ENCODE measurements at places on chromosomes 5 and 9.

- DNase-seq: no peak
Observed at GRCh38 chr5:140145818-140146522, 20.2 kb downstream of the IGIP start.

GRCh38 chr9:98790134-98790841 is 6.1 kb downstream of the ANKS6 start:
- no peak for DNase-seq

- no peak for DNase-seq
Observed at GRCh38 chr9:77014597-77015263, 4.7 kb upstream of the FOXB2 start.

- no peak for DNase-seq
Observed at GRCh38 chr9:26471261-26471660, 421.3 kb downstream of the CAAP1 start.

DNA sequence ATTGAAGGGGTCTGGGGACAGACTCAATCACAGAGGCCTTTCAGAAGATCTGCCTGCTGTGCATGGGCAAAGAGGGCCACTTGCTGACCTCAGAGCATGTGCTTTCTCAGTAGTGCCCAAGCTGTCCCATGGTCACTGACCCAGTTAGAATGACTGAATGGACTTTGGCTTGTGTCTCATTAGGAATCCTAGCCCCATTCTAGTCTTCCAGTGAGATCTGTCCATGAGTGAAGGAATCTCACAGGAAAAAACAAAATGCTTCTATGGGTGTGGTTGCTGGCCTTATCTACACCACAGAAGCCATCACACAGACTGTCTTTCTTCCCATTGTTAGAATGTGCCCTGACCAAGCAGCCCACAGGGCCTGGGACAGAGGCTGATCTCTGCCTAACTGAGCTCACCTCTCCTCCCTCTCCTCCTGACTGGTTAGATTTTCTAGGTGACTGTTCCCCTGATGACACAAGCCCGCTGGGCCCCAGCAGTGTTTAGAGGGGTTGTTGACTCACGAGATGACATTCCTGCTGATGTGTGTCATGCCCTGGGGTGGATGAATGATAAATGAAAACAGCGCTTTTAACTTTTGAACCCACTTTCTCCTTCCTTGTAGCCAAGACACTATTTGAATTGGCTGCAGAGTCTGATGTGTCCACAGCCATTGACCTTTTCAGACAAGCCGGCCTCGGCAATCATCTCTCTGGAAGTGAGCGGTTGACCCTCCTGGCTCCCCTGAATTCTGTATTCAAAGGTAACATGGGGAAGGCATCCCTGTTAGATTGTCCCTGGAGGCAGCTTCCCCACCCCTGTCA is 24.8 kb downstream of the TGFBI start:
- peak; percentile 84 for DNase-seq

DNA sequence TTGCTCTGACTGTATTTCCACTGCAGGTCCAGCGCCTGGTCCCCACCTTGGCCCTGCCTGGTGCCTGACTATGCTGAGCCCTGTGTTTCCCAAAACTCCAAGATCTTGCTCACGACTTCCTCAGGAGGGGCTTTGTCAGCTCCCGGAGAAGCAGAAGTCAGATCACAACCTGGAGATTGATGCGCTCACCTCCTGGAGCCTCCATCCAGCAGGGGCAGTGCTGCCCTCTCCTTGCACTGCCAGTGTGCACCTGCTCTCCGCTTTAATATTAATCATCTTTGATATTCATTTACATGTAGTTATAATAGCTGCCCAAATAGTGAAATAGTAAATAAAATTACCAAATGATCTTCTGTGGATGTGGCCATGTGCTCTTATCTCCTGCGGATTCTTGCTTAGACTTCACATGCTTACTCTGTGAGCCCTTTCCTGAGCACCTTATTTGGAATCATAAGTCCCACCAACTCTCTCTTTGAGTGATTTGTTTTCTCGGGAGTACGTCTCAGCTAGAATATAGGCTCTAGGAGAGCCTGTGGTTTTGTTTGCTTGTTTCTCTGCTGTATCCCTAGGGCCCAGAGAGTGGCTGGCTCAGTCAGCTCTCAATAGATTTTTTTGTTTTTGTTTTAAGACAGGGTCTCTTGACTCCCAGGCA is 17.4 kb downstream of the MAML1 start:
- no peak for DNase-seq

DNA sequence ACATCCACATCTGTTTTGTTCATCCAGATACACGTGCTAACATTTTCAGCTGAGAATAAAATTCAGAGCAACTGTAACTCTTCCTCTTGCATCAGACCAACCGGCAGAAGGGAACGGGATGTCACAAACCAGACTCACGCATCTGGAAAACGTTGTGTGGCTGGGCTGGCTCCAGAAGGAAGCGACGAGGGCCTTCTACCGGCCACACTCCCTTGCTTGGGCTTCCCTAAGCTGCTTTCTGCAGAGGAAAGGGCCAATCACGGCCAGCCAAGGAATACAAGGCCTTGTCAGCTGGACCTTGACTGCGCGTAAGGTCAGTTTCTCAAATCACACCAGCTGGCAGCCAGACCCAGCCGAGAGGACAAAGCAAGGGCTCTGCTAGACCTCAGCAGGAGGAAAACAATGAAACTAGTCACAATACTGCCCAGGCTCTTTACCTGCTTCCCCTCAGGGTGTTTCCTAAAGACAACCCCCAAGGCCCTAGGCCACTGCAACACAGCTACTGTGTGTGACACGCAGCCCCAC is 106.1 kb downstream of the THBS4 start:
- DNase-seq: peak; percentile 78

GRCh38 chr5:123371575-123372179 is 51.5 kb downstream of the CEP120 start:
- no peak for DNase-seq

DNA sequence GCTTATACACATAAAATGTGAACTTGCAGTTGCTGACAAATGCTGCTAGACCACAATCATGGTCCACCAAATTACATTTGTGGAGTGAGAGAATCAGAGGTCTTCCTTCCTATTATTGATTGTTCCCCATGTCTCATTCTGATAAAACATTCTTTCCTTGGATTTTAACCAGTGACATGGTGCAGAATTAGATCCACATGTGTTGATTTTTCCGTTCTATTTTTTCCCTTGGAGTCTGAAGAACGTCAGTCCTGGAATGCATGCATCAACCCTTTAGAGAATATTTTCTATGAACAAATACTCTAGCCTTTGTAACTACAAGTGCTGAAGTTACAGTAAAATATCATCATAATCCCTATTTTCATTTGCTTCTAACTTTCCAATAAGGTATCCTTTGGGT is 170.7 kb upstream of the SPRY4 start:
- DNase-seq: no peak

DNA sequence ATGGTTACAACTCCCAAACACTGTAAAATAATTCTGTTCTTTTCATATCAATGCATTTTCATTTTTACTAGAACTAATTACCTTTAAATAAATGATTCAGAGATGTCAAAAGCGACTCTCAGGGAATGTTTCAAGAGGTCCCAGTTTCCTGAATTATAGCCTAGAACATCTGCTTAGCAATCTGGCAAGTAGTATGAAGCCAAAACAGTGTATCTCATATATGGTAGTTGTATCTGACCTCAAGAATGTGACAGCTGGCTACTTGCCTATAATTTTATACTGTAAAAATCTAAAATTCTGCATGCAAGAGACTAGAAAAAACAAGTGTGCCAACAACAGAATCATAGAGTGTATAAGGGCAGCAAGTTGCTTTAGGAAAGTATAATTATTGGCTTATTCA is 187.7 kb upstream of the POU5F2 start:
- no peak for DNase-seq

GRCh38 chr5:108798513-108799265 is 51.0 kb downstream of the FER start:
- no peak for DNase-seq

GRCh38 chr5:72465601-72466563 is 41.3 kb downstream of the ZNF366 start:
- no peak for DNase-seq

GRCh38 chr9:126354887-126355770 is 28.5 kb downstream of the MVB12B start:
- DNase-seq: no peak

GRCh38 chr5:124519396-124519795 is 227.0 kb downstream of the ZNF608 start:
- DNase-seq: peak; percentile 21

GRCh38 chr9:2466703-2467102 is 154.9 kb upstream of the VLDLR start:
- DNase-seq: no peak

DNA sequence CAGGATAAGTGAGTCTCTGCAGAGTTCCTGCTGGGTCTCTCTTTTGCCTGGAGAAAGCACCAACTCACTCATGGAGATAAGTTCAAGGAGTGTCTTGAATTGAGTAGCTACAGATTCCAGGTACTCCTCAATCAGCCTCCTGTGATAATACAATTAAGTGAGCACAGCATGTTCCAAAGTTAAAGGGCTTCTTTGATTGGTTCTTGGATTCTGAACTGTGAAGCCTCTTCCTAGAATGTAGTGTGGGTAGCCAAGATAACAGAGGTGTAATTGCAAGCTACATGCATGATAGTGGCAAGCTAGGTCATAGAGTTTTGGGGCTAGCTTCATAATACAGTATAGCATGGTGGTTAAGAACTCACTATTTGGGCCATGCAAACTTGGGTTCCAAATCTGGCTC is 23.2 kb upstream of the CARNMT1 start:
- DNase-seq: no peak

DNA sequence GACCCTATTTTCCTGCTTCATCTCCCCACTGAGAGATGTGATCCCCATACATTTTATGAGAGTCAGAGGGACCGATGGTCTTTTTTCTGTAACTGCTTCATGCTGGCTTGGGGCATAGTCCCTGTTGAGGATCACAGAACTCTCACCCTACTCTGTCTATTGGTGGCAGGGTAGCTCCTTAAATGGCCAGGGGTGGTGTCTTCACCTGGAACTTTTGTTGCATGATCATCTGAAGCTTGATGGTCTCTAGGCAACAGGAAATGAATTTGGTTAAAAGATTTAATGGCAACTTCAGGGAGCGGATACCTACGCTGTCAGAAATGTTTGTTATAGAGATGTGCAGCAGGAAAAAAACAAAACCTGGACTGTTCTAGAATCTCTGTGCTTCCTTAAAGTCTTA is 87.0 kb upstream of the GLIS3 start:
- DNase-seq: no peak

- no peak for DNase-seq
Observed at GRCh38 chr5:137336161-137336560, 163.0 kb downstream of the SPOCK1 start.

- DNase-seq: no peak
Observed at GRCh38 chr9:94554439-94555331, at the start of gene PCAT7. TSS of gene PCAT7 (plus strand) at chr9:94555083.

DNA sequence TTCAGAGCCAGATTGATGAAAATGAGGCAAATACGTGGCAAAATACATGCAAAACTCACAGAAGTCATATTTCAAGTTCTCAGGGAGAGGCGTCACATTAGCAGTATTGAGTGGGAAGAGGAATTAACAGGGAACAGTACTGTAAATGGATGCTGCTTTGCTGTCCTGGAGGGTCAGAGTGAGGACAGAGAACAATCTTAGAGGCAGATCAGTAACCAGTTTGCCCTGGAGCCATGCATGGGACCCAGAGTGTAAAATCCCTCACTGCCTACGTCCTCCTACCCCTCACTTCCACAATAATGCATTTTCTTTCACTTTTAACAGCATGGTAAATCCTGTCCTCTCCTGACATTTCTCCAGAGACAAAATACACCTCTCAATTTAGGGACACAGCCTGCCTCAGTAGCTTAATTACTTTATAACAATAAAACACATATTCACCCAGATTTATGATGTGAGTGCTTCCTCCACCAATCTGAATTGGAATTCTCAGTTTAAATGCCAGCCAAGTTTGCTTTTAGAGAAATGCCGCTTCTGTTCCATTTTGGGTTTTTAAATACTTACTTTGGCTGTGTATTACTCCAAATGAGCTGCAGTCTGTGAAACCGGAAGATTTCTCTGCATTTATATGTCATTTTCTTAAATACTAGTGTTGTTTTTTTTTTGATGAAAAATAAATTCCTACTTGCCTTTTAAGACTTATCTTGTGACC is 70.0 kb downstream of the LMNB1 start:
- DNase-seq: no peak

GRCh38 chr5:90996089-90996488 is 387.0 kb downstream of the ARRDC3 start:
- DNase-seq: no peak

DNA sequence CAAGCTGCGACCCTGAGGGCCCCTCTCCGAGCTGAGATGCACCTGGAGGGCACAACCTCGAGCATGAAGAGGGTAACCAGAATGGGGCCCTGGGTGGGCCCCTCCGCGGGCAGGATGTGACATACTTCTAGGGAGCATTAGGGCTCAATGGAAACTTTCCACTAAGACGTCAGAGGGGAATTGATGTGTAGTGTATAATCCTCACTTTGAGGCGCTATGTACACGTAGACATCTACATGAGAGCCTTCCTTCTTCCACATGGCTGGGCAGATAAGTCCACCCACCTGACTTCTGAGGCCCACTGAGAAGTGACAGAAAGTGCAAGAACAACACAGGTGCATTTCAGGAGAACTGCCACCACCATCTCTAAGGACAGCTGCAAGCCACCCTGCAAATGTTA is 61.0 kb downstream of the DAP start:
- no peak for DNase-seq

DNA sequence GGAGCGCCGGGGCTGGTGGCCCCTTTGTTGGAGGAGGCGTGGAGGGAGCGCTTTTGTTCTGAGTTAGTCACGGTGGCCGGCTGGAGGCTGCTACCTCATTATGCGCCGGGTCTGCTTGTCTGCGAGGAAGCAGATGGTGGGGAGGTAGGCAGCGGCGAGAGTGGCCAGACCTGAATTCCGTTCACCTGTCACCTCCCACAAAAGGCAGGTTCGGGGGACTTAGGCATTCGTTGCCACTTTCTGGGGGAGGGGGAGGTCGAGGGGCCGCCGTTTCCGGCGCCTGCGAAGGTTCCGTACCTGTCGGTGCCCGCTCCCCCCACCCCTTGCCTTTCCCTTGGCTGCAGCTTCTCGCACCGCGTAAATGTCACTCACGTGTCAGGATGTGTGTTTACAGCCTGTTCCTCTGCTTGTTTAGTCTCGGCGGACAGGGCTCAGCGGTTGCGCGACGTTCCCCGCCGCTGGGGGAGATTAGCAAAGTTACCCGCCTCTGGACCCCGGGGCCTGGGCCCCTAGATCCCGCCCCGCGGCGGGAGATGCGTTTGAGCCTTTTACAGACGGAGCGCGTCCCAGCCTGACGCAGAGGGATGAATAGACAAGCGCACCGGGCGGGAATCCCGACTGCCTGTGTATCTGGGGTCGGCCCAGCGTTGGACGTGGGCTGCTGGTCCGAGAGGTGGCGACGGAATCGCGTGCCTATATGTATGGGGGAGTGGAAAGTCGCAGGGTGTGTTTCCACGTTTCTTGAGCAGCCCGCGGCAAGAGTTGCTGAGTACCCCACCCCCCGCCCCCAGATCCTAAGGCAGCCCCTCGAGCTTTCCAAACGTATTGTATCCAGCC is 2.7 kb upstream of the LHX2 start:
- no peak for DNase-seq

- no peak for DNase-seq
Observed at GRCh38 chr5:10579536-10580521, 16.0 kb downstream of the ANKRD33B start.

- DNase-seq: no peak
Observed at GRCh38 chr9:133569891-133570690, 35.6 kb downstream of the ADAMTSL2 start.

Data from BJ (cell line).